ENCODE measurements at places on chromosomes 2 and 18.

- DNase-seq, result no peak
These were observed 15.5 kb upstream of the DUSP19 start for GRCh38 chr2:183063083-183063482.

GRCh38 chr2:164785457-164785856 lies 56.2 kb downstream of the COBLL1 start:
- DNase-seq, result no peak

DNA sequence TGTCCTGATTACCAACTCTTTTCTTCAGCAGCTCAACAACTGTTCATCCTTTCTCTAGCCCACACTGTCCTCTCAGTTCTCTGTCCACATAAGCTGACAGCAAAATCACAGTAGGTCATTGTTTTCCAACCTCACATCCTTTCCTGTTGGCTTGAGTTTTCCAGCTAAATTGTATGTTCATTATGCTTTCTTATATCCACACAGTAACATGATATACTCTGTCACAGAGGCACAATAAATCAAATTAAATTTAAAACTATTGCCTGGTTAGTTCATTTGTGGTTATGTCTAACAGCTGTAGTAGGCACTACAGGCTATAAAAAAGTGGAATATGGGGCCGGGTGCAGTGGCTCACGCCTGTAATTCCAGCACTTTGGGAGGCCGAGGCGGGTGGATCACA lies 179.9 kb downstream of the ETAA1 start:
- no peak for DNase-seq

DNA sequence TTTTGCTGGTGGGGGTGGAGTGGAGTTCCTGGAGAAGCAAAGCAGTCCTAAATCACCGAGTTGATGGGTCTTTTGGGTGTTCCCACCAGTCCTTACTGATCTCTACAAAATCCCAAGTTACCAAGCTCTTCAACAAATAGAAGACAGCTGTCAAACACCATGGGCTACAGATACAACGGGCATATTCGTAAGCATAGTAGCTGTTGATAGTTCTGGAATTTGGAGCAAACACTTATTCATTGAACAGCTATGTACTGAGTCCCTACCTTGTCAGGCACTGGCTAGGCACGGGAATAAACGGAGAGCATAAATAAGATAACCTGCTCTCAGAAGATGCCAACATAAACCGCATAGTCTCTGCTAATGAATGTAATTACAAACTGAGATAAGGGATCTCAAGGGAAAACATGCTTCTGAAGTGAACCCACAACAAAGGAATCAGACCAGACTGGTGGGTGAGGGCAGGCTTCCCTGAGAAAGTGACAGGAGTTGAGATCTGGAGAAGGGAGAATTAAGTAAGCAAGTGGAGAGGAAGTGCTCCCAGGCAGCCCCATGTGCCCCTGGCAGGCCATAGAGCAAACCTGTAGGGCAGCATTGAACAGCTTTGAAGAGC lies 947 bp upstream of the ANKRD44 start:
- DNase-seq, result peak; percentile 17

DNA sequence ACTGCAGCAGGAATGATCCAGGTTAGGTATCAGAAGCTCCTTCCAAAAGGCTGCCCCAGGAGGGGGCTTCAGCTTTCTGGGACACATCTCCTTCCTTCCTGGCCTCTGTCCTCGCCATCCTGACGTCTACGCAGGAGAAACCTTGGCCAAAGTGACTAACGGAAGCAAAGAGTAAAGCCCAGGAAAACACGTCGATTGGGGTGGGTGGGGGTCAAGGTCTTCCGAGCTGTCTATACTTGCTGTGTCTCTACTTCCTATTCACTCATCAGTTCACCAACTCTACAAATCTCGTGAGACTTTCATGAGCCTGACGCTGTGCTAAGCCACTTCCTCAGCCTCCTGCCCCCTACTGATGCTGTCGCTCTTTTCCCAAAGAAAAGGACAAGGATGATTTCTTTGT lies 212.6 kb downstream of the TNS1 start:
- no peak for DNase-seq

DNA sequence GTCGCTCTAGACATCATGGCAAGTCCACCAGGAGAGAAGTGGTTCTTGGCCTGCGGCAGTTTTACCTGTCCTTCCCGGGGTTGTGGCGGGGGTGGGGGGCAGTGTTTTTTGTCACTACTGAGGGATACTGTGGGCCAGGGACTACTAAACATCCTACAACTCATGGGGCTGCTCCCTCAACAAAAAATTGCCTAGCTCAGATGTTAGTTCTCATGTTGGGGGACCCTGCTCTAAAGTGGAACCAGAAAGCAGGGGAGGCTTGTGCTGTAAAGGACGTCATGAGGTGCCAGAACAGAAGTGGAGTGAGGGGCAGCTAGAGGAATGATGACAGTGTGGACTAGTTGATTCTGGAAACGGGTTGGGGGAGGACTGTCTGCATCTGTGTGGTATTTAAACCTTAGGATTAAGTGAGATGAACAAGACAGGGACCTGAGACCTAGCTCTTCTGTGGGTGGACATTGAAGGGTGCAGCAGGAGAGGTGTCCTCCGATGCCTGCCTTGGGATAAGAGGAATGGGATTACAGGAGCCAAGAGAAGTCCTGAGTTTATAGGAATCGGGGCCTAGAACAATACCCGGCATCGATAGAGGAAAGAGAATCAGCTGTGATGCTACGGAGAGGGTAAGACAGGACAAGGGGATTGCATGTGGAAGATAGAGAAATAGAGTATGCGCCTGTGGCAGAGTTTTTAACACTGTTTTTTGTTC lies 2.7 kb downstream of the RPL31 start:
- DNase-seq, result no peak

DNA sequence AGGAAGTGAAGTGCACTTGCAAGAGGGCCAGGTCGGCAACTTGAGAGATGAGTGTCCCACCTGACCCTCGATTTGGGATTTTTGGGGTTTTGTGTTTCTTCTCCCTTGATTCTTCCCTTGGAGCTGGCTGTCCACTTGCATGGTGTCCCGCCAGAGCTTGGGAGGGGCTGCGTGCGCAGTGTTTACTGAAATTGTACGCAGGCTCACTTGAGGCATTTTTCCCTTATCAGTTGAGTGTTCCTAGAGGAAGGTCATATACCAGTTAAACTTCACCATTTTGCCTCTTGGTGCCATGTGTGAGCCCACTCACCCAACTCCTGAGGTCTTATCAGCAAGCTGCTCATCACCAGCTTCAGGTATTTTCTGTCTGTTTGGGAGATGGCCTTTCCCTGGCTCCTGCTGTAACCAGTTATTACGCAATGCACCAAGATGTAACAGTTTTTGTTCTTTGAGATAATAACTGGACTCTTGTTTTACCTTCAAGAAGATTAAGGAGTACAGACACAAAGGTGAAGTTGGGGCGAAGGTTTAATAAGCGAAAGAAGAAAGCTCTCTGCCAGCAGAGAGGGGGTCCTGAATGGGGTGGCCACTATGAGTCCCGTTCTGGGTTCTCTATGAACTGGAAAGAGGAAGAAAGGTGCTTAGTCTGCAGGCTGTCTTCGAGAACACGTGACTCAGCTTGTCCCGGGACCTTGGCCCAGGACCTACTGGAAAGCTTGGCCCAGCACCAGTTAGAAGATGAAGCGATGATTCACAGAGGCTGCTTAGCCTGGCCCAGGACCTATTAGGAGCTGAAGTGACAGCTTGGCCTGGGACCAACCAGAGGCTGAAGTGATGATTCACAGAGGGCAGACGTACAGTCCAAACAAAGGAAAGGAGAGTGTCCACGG lies 21.5 kb upstream of the TXNL4A start:
- DNase-seq, result no peak

- DNase-seq, result peak; percentile 73
These were observed 8.6 kb upstream of the RNF152 start for GRCh38 chr18:61901323-61901986.

- no peak for DNase-seq
These were observed 89.2 kb downstream of the EPHA4 start for GRCh38 chr2:221482666-221483455.

GRCh38 chr2:214328941-214329340 lies 81.9 kb upstream of the VWC2L start:
- DNase-seq, result peak; percentile 50

DNA sequence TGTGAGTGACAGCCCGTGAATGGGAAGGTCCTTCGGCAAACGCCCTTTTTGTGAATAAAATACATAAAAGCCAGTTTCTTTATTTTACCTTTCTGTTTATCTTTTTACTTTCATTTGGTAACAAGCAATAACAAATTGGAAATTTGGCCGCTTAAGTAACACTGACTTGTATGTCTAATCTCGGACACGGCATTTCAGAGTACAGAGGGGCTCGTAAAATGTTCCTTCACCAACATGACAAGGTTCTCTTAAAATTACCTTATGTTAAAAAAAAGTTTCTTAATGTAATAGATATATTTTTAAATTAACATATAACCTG lies 558 bp upstream of the NEMP2 start:
- DNase-seq, result no peak

DNA sequence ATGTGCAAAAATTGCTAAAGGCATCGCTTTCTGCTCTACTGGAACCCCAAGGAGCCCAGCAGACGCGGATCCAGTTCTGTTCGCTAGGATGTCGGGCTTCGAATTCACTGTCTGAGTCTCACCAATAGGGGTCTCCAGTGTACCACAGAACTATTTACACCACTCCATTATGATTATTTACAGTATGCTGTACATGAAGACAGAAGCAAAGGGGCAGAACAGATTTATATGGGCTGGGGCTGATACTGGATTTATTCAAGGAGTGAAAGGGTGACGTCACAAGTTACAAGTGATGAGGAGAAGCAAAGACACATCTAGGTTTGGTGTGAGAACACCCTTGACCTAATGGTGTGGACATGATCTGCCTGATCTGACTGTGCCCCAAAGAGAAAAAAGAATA lies 185.3 kb upstream of the ATP5MC3 start:
- peak; percentile 80 for DNase-seq

All from retina (tissue), 1 donor.